ENCODE measurements at places on chromosomes 7 and 10.

DNA sequence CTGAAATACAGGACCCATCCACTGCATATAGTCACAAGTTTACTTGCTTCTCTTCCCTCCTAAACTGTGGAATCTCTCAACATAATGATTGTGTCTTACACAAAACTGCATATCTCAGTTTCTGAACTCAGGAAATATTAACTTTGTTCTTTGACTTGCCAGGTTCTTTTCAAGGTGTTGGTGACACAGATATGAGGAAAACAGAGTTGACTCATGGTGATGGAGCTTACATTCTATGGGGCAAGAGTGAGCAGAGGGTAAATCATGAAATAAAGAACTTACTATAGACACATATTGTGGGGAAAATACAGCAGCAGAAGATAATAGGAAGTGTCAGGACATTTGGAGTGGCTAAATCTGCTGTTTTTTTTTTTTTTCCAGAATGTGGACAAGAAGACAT lies 72.5 kb upstream of the IGFBP3 start:
- DNase-seq = no peak

DNA sequence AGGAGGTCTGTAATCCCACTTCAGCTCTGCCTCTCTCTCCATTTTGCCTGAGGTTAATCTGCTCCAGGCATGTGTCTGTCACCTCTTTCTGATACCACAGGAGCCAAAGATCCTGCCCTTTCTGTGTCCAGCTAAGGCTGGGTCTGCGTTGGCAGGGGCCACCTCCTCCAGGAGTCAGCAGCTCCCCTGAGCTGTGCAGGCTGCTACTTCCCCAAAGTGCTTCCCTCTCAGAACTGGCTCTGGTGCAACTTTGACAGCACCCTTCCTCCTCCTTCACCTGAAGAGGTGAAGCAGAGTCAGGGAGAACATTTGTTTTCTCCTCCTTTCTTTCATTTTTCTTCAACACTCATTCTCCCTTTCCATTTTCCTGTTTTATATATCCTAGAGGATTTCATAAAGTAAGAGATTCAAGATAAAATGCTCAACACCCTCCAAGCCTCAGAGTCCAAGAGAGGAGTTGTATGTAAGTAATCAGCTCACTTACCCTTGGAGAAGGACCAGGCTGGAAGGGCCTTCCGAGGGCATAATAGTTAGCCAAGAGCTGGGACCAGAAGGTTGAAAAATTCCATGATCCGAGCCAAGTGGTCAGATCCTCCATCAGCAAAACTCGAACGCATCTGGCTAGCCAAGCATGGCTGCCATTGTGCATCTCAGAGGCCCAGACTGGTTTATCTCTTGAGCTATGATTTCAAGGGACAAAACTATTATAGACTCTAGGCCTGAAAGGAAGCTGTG lies 257.3 kb downstream of the PTEN start:
- no peak for DNase-seq

GRCh38 chr7:15925608-15926007 lies 239.1 kb upstream of the MEOX2 start:
- DNase-seq = no peak

- no peak for DNase-seq
These were observed 337.2 kb downstream of the C7orf25 start for GRCh38 chr7:42574685-42575084.

GRCh38 chr7:143929224-143929920 lies 5.7 kb upstream of the OR2F2 start:
- no peak for DNase-seq

- no peak for DNase-seq
These were observed 29.2 kb upstream of the ATRNL1 start for GRCh38 chr10:115063701-115064658.

DNA sequence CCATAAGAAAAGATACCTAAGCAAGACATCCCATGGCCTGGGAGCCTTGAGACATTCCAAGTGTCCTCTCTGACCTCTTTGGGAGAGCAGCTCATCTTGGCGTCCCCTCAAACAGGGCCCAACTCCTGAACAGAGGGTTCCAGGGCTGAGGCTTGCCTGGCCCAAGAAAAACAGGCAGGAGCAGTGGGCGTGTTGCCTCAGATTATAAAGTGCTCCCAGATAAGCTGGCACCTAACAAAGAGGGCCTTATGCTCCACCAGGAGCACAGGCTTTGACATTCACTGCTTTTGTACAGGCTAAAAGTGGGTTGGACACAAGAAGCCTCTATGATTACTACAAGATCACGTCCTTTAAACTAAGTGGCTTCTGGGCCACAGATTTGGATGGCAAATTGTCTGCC lies 193.1 kb downstream of the FGFR2 start:
- no peak for DNase-seq

DNA sequence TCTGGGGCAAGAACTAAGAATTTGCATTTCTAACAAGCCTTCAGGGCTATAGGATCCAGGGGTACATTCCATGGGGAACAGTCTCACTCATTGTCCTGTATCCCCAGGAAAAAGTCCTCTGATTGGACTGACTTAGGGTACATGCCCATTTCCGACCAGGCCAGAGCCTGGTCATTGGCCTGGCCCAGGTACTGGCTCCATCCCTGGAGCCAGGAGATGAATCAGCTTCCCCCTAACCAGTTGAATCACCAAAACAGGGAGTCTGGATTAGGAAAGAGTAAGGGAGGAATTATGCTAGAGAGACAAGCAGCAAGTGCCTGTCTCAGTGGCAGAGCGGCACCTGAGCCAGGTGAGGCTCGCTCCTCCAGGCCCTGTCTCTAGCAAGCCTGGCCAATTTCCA lies 137.5 kb downstream of the FGFR2 start:
- no peak for DNase-seq

- no peak for DNase-seq
These were observed 545 bp upstream of the AKR1E2 start for GRCh38 chr10:4825456-4825867.

- no peak for DNase-seq
These were observed 519.1 kb upstream of the IGFBP3 start for GRCh38 chr7:46440186-46440585.

Data from DND-41 (cell line).